Cortex of kidney (tissue), 1 donor: ENCODE measurements at places on chromosomes 7 and 10.

DNA sequence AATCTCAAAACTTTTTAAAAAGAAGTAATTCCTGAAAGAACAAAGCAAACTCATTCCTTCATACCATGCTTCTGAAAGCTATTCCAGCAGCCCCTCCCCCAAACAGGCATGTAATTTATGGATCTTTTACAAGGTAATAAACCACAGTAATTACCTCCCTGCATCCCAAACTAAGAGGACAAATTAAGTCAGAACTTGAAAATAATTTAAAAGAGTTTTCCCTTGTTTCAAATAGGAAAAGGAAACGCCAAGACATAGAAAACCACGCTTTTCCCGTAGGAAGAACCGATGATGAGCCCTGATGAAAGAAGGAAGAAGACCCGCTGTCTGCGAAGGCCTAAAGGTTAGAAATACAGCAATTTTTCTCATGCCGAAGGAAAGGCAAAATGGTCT is 8.9 kb downstream of the HOXA4 start:
- no peak for DNase-seq

- DNase-seq, result no peak
These were observed 79.7 kb downstream of the DLG5 start for GRCh38 chr10:77846718-77847311.

DNA sequence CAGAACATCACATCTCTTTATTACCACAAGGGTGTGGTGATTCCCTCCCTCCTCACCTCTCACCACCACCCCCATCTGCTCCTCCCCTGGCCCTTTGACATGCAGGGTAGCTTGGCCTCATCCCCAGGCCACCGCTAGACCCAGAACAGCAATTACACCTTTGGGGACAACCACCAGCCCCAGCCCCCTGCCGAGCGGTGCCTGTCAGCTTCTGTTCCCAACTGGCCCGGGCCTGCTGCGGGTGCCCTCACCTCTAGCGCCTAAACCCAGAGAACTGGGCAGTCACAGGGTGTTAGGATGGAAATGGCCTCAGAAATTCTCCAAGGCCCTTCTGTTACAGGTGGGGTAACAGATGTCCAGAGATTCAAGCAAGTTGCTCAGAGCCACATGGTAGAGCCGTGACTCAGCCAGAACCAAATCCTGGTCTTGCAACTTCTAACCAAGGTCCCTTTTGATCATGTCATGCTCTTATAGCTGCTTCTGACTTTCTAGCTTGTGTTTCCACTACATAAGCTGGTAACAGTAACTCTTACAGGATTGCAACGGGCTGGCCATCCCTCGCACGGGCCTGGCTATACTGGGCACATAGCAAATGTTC is 78.0 kb downstream of the PRKAG2 start:
- DNase-seq, result no peak

DNA sequence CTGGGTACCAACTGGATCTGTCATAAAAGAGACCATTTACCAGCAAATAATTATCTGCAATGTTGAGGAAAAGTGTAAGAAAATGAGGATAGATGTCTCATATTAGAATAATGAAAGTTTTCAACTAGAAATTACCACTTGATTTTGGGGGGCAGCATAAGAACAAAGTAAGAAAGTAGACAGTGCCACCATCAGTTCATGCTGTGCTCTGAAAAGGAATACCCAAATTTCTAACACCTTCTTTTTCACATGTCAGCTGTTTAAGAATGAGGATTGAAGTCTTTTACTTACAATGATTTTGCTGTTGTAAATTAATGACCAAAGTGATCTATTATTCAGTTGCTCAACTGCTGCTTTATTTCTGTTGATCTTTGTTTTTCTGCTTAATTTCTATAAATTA is 578.3 kb downstream of the ETV1 start:
- no peak for DNase-seq

DNA sequence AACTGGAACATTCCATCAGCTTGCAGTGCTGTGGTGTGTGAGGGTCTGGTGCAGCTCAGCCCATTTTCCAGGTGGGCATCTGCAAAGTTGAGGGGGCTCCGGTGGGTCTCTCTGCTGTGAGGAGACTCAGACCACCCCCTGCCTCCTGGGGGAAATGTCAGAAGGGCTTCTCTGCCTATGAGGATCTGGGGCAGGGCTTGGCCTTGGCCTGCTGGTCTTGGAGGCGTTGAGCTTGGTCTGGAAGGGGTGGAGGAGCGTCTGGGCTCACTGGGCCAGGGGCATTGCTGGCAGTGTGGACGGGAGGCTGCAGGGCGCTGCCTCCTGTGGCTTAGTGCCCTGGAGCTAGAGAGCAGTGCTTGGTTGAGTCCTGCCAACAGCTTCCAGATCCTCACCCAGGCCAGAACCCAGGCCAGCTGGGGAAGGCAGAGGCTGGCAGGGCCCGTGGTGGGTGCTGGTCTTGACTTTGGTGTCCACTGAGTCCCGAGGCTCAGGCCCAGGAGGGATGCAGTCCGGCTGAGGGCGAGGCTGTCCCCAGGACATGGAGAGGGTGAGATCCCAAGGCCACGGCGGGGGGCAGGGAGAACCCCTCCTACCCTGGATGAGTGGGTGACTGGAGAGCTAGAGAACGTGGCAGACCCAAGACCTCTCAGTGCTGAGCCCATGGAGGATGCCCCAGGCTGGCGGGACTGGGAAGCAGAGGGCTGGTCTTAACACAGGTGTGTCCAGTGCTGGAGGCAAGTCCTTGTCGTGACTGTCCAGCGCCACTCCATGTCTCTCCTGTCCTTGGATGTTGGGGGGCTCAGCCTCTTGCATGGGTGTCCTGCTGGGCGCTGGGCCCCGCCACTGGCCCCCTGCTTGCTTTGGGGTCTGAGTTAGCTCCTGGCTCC is 2.8 kb downstream of the SPRN start:
- no peak for DNase-seq

GRCh38 chr10:15027741-15028140 is 16.0 kb upstream of the OLAH start:
- no peak for DNase-seq

DNA sequence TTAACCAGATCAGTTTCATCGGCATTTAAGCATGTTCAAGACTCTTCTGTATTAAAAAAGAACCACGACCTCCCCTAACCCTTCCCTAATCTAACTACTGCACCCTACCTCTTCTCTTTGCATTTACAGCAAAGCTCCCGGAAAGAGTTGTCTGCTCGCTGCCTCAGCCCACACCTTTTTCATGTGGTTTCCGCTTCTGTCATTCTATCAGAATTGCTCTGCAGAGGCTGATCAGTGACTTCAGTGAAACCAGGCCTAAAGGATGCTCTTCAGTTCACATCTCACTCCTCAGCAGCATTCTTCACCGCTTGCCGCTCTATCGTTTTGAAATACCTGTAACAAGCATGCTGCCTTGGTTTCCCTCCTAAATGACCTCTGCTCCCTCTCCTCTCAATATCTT is 160.9 kb downstream of the SDK1 start:
- DNase-seq, result no peak

DNA sequence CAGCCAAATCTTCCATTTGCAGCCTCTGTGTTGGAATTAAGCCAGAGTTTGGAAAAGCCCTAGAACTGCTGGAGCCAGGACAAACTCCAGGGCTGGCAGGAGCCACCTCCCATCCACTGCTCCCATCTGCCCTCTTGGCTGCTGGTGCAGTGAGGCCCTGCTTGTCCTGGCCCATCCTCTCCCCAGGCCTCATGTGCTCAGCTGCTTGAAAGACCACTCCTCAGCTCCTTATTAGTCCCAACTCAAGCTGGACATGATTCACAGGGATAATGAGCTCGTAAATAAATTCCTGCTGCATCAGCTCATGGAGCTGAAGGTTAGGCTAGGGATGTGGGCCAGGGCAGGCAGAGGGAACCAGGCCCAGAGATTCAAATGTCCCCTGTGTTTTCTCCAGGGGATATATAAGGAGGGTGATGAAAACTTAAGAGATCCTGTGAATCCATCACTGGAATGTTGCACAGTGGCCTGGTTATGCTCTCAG is 282.8 kb downstream of the RPS24 start:
- no peak for DNase-seq

- no peak for DNase-seq
These were observed 167.1 kb downstream of the NEURL1 start for GRCh38 chr10:103660364-103661197.

- DNase-seq, result no peak
These were observed 10.4 kb downstream of the TMEM270 start for GRCh38 chr7:73871163-73872011.
